Fibroblast of skin of right biceps (primary cell): ENCODE measurements at places on chromosomes 1 and 21.
A peak's percentile ranks its signal among the peaks of the same experiment; 100 is the strongest.

- DNase-seq: no peak
These were observed 32.7 kb upstream of the DHCR24 start for GRCh38 chr1:54919367-54920359.

GRCh38 chr1:159980076-159980475 lies 26.0 kb upstream of the SLAMF9 start:
- DNase-seq: no peak

DNA sequence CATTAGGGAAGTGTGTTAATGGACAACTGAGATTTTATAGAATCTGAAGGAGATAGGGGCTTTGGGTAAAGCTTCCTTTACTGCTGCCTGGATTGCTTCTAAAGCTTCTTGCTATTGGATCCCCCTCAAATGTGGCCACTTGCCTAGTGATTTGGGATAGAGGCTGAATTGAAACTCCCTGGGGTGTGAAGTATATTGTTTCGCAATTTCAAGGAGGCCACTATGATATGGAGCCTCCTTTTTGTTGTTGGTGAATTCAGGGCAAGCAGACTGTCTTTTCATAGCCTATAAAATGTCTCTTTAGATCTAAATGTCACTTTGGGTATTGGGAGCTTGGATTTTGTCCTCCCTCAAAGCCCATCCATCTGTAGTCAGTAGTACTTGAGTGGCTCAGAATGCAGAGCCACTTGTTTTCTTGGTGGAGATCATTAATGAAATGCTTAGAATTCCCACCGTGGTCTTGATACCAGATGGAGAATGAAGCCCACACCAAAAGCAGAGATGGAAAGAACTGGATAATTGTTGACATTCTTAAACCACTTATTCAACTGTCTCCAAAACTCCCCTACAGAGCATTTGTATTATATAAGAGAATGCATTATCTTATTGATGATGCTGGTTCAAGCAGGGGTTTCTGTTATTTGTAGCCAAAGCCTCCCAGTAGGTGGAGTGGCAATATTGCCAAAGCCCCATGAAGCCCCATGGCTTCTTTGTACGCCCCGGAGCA lies 144.3 kb upstream of the KCNE2 start:
- no peak for DNase-seq

GRCh38 chr1:9442986-9443385 lies 96.3 kb upstream of the SLC25A33 start:
- DNase-seq: no peak

- DNase-seq: no peak
These were observed 104.4 kb downstream of the GLIS1 start for GRCh38 chr1:53634571-53634979.

GRCh38 chr1:101308935-101309333 lies 72.1 kb downstream of the S1PR1 start:
- DNase-seq: no peak

GRCh38 chr1:220410611-220411010 lies 117.3 kb upstream of the MARK1 start:
- peak; percentile 57 for DNase-seq
